ENCODE measurements at places on chromosomes 7 and 10. TPM values are rescaled to one million over a fixed set of nuclear protein-coding genes. Genes with fewer than 3 reads are reported as not detected.

- no peak for DNase-seq
Observed at GRCh38 chr10:128606055-128606454, 479.8 kb upstream of the MKI67 start.

The PDE6C gene
- total RNA-seq, result not detected

GRCh38 chr10:53664282-53665019 lies 891.9 kb upstream of the MBL2 start:
- peak; percentile 68 for DNase-seq

DNA sequence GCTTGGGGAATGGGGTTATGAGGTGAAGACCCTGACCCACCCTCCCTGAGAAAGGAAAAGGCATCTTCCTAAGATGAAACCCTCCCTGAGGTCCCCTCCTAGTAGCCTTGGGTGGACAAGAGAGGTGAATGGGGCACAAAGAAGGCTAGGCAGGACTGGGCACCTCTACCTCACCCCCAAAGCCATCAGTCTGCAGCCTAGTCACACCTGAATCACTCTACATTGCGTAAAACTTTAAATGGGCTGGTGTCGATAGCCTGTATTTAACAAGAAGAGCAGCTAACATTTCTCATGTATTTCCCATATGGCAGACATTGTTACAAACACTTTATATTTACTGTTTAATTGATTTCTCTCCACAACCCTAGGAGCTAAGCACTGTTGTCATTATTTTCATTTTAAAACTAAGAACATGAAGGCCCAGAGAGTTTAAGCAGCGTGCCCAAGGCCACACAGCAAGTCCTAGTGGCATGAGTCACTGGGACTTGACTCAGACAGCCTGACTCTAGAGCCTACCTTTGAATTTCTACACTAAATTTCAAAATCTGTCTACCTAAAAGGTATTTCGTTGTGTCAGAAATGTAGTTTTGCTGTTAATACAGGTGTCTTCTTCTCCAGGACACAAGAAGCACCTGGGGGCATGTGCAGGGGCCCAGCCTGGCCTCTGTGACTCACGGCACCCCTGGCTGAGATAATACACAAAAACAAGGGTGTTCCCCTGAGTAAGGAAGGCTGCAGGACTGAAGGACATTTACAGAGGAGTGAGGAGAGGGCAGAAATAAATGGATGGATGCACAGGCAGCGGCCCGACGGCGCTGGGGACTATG lies 3.4 kb downstream of the AOC1 start:
- DNase-seq, result no peak

DNA sequence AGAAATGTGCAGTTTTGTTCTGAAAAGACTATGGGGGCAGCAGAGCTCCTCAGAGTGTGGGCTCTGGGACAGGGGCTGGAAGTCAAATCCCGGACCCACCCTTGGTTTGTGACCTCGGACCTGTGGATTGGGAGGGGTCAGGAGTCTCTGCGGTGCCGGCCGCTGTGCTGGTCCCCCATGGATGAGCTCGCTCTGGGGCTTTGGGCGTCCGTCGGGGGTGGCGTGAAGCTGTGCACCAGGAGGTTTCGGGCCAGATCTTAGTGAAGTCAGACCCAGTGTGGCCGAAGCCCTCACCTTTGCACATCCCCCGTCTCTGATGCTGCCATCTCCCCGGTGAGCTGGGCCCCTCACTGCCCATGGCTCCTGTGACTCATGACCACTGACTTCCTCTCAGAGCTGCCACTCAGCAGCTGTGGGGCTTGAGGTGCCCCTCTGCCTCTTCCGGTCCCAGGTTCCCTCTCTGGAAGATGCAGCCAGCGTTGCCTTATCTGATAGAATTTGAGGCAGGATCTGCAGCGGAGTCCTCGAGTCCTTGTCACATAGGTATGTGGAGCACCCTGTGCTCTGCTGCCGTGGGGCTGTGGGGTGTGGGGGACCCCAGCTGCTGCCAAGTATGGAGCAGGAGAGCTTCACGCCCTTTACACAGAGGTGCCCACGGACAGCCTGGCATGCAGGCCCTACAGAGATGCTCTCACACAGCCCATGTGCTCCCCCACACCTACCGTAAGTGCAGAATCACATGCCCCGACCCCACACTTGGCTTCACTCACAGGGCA lies 11.4 kb upstream of the SCART1 start:
- DNase-seq, result no peak

DNA sequence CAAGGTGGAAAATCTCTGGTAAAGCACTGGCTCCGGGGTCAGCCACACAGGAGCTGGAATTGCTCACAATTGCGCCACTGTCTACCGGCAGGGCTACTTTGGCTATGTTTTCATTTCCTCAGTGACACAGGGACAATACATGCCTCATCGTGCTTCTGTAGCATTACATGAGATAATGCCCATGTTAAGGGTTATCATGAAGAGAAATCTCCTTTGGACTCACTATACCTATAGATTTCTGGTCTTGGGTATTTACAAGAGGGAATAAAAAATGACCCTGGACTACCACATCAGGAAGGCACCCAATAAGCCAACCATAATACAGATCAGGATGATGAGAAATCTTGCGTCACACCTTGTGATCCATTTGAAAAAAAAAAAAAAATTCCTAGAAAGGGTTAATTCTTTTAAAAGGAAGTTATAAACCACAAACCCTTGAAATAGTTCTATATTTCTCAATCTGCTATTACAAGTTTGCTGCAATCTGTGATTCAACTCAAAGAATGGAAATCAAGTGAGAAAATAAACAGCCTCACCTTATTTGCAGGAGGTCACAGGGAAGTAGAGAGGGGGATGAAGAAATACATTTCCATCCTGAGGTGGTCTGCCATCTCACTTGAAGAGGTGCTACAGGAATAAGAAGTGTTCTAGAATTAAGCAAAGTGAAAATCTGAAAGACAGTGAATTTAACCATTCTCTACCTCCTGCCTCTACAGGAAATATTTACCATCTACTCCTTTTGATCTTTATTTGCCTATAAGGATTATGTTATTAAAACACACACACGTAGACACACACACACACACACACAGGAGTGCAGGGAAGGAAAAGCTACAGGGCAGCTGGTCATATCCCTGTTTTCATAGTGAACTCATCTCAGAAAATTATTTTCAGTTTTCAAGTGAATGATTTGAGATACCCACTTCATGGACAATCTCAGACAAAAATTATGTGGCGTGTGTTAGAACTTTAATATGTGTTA lies 231.3 kb upstream of the CELF2 start:
- no peak for DNase-seq

The DNMBP gene
- 23.8 TPM for total RNA-seq

GRCh38 chr10:117464176-117464575 lies 78.4 kb upstream of the EMX2 start:
- DNase-seq, result no peak

DNA sequence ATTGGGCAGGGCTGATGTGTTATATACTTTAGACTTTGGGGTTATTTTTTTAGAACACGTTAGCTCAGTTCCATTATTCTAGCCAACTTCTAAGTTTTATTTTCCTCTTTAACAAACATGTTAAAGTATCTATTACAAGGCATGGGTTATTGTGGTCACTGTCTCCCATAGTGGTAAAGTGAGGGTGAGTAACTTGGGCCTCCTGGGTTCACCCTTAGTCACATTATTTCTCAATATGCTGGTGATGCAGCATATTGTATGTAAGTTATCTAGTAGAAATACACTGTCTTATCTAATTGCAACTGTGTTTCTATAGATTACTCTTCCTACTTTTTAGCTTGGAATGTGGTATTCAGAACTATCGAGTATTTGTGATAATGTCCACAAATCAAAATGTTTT lies 65.9 kb downstream of the BBS9 start:
- DNase-seq, result no peak

The DLX6 gene
- not detected for total RNA-seq

Measured in tongue (tissue), 3 donors.